ENCODE measurements at places on chromosomes 5 and 9.

DNA sequence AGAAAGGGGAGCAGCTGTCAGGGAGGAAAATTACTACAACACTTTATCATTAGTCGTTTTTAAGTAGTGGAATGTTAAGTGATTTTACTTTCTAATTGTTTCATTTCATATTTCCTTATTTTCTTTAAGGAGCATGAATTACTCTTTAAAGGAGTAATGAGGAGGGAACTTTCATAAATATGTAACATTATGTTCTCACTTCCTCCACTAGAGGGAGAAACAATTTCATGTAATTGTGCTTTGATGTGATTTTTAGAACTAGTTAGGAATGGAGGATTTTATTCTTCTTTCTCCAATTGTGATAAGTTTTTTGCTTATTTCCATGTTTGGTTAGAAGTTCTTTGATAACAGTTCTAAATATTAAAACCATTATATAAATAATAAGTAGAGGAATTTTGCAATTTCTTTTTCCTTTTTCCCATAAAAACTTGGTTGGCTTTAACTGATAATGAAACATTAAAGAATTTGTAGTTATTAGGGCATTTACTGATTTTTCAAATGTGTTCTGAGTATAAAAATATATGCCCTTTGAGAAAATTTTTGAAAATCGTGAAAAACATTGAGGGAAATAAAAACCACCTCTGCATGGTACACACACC, 25.6 kb downstream of the CEP78 start:
- no peak for DNase-seq

- no peak for DNase-seq
These were observed 60.2 kb downstream of the MLLT3 start for GRCh38 chr9:20562051-20562450.

- DNase-seq = no peak
These were observed 96.7 kb upstream of the FER start for GRCh38 chr5:108650997-108651396.

- no peak for DNase-seq
These were observed 34.1 kb downstream of the HMGXB3 start for GRCh38 chr5:150034662-150035061.

GRCh38 chr5:115873392-115873791, 31.7 kb downstream of the AP3S1 start:
- DNase-seq = no peak

DNA sequence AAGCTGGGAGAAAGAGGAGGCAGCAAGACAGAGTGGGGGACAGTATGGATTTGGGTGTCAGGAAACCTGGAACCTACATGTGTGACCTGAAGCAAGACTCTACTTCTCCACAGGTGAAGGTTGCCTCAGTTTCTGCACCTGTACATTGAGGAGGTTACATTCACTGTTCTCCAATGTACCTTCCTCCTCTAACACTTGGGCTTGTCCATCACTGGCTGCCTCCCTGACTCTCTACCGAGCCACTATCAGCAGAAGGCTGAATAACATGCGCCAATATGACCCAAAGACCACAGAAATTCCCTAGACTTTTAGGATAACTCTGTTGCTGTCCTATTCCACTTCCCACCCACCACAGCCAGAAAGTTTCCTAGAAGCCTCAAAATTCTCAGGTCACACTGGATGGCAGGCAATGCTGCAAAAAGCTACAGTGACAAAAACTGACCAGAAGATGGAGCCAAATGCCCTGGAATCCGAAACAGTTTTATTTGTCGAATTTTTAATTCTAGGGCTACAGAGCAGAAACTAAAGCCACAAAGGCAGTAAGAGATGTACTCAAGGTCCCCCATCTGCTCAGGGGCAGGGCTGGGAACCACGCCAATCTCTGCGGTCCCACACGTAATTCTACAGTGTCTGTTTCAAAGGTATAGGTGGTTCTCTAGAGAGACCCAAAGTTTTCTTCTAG, 64.4 kb downstream of the FAM114A2 start:
- no peak for DNase-seq

GRCh38 chr9:96122282-96122681, 179.7 kb downstream of the HSD17B3 start:
- DNase-seq = no peak

DNA sequence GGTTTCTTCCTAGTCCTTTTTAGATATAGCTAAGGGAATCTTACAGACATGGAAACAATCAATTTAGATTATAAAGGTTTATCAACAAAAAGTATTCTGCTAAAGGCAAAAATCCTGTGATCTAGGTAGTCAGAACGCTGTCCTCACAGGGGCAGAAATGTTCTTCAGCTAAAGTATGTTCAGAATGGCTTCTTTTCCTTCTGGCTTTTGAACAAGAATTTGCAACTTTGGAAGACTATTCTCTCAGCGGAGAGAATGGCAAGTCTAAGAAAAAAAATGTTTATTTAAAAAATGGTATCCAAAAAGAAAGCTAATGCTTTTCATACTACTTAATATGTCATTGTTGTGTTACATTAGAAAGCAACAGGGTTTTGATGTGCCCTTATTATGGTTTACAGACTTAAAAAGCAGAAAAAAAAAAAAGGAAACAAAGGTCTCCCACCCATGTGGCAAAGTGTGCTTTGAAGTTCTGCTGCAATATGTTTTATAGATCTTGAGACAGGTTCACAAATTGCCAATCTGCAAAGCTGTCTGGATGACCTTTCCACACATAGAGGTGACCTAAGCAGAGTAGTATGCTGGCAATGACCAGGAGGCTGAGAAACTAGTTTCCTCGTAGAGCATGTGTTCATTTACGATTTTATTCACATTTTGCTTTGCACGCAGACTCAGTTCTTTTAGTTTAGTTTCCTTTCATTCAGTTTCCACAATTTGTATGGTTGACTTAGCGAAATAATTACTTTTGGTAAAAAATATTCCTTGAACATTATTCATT, 45.1 kb upstream of the PJA2 start:
- no peak for DNase-seq

GRCh38 chr5:143713047-143714003, 98.6 kb upstream of the HMHB1 start:
- no peak for DNase-seq

GRCh38 chr9:4558371-4558998, 68.2 kb downstream of the SLC1A1 start:
- DNase-seq = no peak

DNA sequence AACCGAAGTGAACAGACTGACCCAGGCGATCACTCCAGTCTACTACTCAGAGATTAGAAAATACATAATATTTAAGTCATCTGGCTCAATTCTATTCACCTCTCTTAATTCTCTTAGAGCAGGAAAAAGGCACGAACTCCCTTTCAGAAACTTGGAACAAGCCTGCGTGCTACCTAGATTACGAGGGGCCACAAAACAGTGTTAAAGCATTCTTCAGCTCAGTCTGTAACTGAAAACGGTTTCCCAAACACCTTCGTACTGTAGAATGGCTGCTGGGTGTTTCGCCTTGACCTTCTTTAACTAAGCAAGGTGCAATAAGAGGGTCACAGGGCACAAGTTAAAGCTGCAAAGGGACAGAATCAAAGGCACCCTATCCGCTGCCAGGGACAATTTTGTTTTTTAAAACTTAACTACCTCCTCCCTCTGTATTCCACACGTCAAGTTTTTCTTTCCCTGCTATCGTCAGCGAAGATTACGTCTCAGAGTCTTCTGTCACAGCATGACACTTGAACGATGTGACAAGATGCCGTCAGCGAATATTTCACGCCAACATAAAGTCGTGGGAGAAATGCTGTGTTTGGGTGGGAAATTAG, 687 bp downstream of the LYSMD3 start:
- peak; percentile 6 for DNase-seq

DNA sequence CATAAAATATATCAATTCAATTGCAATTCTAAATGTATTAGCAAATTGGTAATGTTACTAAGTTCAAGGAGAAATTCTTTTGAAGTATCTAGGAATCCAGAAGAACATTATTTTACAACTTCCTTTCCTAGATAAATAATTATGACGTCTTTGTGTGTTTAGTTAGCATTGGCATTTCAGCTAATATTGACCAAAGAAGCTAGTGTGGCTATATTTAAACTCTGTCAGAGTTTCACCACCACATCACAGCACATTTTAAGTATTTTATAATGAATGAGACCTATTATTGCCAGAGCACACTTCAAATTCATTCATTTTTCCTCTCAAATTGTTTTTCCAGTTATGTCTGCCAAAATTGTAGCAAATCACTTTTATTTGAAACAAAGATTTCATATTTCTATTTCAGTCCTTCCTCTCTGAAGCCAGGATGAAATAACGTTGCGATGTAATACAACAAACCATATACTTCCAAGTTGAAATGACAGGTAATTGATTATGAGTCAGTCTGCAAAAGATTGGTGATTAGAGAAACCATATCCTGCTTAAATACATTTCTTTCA, 18.9 kb downstream of the PLK2 start:
- DNase-seq = no peak

GRCh38 chr5:88503406-88503805, 234.8 kb upstream of the TMEM161B start:
- DNase-seq = no peak

- DNase-seq = no peak
These were observed 65.8 kb upstream of the RANBP3L start for GRCh38 chr5:36367524-36367923.

DNA sequence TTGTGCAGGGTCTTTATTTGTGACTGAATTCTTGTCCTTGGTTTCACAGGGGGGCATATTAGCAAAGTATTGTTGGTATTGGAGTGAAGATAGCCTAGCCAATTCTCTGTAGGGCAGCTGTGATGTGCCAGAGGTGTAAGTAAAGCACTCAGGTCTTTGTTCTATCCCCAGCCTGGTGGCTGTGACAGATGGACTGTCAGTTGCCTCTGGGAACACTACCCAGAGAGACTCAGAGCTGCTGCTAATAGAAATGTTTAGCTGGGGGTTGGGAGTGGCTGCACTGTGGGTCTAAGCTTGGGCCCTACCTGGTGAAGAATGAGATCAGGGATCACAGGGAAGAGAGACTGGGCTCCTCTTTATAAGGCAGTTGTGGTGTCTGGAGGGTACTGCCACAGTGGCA, 1006.5 kb upstream of the TYRP1 start:
- no peak for DNase-seq

DNA sequence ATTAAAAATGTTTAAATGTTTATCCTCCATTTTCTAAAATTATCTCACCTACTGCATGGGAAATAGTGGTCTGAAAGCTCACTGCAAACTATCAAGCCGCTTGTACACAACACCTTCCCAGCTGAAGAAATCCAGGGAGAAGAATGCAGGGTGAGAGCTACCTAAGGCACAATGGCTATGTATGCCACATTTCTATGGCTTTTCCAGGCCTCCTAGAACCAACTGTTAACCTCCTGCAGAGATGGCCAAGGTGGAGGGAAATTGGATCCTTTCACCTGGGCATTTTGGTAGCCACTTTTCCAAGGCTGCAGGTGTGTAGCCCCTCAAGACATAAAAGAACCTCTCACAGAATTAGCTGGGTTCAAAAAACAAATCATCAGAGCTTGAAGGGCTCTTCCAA, 286.4 kb downstream of the EBF1 start:
- no peak for DNase-seq

GRCh38 chr5:64165500-64166200, at the start of gene RNF180:
RNF180 (plus strand) TSS chr5:64165843; CDS start chr5:64200808, 34,965 bp downstream.
- no peak for DNase-seq

- no peak for DNase-seq
These were observed 50.4 kb upstream of the PRR16 start for GRCh38 chr5:120413686-120414085.

DNA sequence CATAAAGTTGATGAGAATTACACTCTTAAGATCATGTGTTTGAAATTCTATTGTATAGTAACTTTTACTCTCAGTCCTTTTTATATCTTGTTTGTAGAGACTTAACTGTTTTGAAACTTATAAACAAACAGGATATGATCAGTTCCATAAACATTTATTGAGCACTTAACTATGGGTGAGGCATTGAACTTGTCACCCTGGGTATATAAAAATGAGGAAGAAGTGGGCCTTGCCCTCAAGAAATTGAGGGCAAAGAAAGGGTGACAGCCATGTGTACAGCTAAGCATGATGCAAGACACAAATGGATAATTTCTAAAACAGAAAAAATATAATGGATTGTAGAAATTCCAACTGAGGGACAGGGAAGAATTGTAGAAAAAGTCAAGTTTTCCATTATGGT, 15.7 kb downstream of the UNC13B start:
- DNase-seq = no peak

- no peak for DNase-seq
These were observed 14.9 kb downstream of the EFNA5 start for GRCh38 chr5:107655831-107656230.

GRCh38 chr5:38148021-38148625, 110.2 kb upstream of the EGFLAM start:
- DNase-seq = no peak

GRCh38 chr9:99459919-99460318, 237.8 kb downstream of the SEC61B start:
- DNase-seq = no peak

- no peak for DNase-seq
These were observed 11.6 kb upstream of the PRR16 start for GRCh38 chr5:120452471-120452870.

GRCh38 chr9:135796784-135797485, 95.0 kb downstream of the KCNT1 start:
- no peak for DNase-seq

GRCh38 chr9:129908906-129909305, 73.6 kb downstream of the USP20 start:
- no peak for DNase-seq

DNA sequence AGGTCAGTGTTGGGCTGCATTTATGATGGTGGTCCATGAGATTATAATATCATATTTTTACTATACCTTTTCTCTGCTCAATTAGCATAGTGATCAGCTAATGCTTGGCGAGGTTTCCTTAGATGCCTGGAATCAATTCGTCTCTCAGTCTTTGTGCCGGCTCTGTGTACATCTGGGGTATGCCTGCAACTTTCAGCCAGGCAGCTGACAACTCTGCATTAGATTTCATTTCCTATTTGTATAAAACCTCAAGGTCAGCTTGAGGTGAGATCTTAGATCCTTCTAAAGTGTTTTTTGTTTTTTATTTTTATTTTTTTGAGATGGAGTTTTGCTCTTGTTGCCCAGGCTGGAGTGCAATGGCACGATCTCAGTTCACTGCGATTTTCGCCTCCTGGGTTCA, 86.8 kb downstream of the MELK start:
- no peak for DNase-seq

- DNase-seq = no peak
These were observed 12.0 kb downstream of the UIMC1 start for GRCh38 chr5:176994460-176995121.

GRCh38 chr9:112380825-112381221, 915 bp downstream of the HSDL2 start:
- no peak for DNase-seq

DNA sequence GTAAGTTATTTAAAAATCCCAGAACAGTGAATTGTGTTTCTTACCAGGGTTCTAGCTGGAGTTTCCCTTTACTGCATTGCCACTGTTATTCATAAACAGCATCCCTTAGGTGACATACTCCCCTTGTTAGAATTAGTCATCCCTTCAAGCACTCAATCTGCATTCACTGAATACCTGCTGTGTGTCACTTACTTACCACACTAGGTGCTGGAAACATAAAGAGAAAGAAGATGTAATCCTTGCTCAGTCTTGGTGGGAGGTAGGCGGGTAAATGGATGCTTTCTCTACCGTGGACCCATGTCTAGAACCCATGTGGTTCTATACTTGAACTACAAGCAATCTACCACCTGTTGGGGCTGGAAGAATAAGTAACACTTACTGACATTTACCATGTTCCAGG, 371.6 kb downstream of the KDM4C start:
- no peak for DNase-seq

GRCh38 chr9:129876815-129877214, 41.6 kb downstream of the USP20 start:
- no peak for DNase-seq

All from stimulated activated CD8-positive, alpha-beta memory T cell treated with anti-CD3 and anti-CD28 coated beads, Interleukin-4, amount 100 ng/mL, for 4 hours (primary cell).